Cortex of kidney (tissue), 1 donor: ENCODE measurements at places on chromosomes 5 and 9.

DNA sequence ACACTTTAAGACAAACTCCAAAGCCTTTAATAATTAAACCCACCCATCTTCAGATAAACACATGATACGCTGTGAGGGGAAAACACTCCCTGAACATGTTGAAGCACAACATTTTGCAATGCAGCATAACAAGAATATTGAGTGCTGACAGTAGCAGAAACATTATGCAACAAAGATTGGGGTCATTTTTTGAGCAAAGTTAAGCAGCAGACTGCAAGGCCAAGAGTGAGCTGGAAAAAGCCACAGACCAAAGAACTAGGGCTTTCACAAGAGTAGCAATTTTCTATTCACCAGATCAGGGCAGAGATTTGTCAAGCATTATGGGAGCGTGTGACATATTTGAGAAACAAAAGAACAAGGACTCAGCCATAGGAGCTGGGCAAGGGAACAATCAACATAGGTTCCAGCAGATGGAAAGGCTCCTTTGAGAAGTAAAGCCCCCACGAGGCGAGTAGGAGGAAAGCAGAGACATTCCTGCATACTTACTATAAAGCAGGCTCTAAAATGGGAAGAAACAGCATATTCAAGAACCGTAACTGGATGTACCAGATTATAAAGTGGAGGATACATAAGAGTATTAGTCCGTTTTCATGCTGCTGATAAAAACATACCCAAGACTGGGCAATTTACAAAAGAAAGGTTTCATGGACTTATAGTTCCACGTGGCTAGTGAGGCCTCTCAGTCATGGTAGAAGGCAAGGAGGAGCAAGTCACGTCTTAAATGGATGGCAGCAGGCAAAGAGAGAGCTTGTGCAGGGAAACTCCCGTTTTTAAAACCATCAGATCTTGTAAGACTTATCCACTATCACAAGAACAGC is 4.8 kb upstream of the TTC23L start:
- no peak for DNase-seq

- DNase-seq, result no peak
These were observed 132.6 kb downstream of the MRPL36 start for GRCh38 chr5:1666812-1667588.

DNA sequence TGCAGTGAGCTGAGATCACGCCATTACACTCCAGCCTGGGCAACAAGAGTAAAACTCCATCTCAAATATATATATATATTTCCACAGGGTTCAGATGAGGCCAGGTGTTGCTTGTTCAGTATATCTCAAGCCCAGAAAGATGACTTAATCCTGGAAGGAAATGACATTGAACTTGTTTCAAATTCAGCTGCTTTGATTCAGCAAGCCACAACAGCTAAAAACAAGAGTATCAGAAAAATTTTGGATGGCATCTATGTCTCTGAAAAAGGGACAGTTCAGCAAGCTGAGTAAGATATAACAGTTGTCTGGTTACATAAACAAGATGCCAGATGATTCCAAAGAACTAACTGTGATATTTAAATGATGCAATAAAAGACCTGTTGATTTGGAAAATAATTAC is 352.0 kb downstream of the KCTD16 start:
- no peak for DNase-seq

DNA sequence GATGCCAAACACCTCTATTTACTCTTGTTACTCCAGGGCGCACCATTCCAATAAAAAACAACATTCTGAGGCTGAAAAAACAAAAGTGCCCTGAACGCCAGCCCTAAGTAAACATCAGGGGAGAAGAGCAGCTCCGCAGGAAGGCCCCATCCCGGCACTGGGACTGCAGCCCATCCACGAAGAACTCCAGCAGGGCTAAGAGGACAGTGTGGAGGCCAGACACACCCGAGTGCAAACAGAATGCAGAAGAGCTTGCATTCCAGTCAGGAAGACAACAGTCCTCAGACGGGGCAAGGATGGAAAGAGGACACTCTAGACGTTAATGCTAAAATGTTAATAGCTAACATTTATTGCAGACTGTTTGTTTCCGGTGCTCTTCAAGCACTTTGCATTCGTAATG is 33.0 kb downstream of the FAM240B start:
- no peak for DNase-seq

DNA sequence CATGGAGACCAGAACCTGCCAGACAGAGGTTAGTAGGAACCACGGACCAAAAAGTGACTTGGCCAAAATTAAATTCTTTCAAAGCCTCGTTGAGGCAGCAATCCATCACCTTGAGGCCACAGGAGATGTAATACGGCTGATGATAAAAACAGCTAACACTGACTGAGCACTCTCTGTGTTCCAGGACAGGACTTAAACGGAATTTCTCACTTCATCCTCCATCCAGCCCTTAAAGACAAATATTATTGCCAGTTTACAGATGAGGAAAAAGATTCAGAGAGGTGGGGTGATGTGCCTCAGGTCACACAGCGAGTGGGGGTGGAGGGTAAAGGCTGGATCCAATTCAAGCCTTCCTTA is 25.1 kb downstream of the STK10 start:
- no peak for DNase-seq

GRCh38 chr9:113524468-113524867 is 60.9 kb downstream of the RGS3 start:
- no peak for DNase-seq

DNA sequence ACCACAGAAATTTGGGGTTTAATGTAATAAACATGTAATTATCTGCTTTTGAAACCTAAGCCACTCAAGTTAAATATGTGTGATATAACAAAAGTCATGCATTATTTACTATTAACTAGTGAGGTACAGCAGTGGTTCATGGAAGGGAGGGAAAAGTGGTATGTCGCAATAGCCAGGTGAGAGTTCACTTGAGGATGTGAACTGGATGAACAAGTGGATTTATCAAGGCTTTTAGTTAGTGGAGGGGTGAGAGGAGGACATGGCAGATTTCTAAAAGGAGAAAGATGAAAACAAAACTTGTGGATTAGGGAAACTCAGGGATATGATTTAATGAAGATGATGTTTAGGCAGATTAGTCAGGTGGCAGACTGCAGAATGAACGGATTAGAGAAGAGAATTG is 141.3 kb upstream of the NFIB start:
- DNase-seq, result no peak

- no peak for DNase-seq
These were observed 541 bp downstream of the GNPDA1 start for GRCh38 chr5:142012186-142012785.

- no peak for DNase-seq
These were observed 21.5 kb downstream of the CCDC187 start for GRCh38 chr9:136282272-136282861.

DNA sequence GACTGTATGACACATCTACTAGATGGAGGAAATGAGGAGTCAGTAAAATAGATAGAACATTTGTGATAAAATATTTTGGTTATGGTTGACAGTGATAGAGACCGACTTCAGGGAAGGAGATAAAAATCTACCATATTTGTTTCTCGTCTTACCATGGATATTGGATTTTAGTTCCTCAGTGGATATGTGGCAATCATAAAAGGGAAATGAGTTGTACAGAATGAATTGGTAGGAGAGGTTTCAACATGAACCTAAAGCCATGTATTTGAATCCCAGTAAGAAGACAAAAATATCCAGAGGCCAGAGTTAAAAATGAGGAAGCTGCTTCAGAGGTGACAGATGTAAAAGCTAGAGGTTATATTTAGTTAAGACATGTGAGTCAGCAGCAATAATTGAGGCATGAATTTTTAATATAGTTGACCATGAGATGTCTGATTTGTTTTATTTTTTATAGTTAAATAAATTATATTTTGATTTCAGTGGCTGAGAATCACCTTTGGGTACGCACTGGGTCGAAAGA is 480.4 kb upstream of the TUSC1 start:
- DNase-seq, result no peak

- DNase-seq, result no peak
These were observed 492 bp downstream of the TENT2 start for GRCh38 chr5:79612667-79613198.

GRCh38 chr5:9559965-9560364 is 14.1 kb upstream of the SEMA5A start:
- no peak for DNase-seq

DNA sequence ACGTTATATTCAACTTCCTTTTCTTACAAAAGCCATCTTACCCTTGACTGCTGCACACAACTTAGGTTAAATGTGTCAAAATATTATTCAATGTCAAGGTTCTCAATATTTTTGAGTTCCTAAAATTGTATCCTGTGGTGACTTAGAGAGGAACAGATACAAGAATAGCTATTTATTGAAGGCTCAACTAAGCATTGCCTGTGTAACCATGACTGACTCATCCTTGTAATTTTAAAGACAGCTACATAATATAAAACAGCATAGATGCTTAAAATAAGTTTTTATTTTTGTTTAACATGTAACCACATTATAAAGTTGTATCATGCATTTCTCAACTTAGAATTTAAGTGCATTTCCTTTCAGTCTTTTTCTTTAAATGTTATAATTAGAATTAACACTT is 312.9 kb upstream of the RGMB start:
- DNase-seq, result no peak

GRCh38 chr5:56326116-56326515 is 93.0 kb upstream of the ANKRD55 start:
- DNase-seq, result no peak

DNA sequence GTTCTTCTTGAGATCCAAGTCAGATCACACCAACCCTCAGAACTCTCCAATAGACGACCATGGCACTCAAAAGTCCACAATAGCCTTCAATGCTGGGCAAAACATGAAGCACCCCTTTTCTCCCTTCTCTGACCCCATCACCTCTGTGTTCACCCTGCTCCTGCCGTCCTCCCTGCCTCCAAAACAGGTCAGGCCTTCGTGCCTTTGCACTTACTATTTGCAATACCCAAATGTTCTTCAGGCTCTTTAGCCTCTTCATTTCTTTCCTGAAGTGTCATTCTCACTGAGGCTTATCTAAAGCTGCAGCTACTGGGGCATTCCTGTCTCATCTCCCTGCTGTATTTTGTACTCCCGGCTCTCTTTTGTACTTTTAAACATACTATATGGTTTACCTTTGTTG is 2.0 kb upstream of the ROPN1L start:
- DNase-seq, result no peak

- DNase-seq, result no peak
These were observed 125.9 kb upstream of the OSMR start for GRCh38 chr5:38719916-38720315.

- DNase-seq, result no peak
These were observed 90.4 kb downstream of the MVB12B start for GRCh38 chr9:126417043-126417442.

DNA sequence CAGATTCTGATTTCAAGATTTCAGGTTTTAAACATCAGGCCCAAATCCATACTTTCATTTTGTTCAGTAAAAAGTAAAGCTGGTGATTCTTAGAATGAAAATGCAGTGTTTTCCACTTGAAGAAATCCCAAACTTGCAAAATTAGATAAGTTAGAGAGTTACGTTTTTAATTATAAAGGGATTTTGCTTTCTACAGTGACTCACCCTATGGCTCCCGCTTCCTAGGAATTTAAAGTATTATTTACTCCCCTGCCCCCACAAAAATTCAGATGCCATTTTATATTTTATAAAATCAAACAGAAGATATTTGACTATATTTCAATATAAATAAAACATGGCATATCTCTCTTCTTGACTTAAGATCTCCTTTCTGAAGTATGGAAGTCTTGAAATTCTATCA is 402.9 kb downstream of the ZSWIM6 start:
- no peak for DNase-seq

DNA sequence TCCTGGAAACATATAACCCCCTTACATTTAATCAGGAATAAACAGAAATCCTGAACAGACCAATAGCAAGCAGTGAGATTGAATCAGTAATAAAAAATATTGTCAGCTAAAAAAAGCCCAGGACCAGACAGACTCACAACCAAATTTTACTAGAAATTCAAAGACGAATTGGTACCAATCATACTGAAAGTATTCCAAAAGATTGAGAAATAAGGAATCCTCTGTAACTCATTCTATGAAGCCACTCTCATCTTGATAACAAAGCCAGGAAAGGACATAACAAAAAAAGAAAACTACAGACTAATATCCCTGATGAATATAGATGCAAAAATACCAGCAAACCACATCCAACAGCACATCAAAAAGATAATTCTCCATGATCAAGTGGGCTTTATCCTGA is 714.0 kb downstream of the SEMA5A start:
- DNase-seq, result no peak

DNA sequence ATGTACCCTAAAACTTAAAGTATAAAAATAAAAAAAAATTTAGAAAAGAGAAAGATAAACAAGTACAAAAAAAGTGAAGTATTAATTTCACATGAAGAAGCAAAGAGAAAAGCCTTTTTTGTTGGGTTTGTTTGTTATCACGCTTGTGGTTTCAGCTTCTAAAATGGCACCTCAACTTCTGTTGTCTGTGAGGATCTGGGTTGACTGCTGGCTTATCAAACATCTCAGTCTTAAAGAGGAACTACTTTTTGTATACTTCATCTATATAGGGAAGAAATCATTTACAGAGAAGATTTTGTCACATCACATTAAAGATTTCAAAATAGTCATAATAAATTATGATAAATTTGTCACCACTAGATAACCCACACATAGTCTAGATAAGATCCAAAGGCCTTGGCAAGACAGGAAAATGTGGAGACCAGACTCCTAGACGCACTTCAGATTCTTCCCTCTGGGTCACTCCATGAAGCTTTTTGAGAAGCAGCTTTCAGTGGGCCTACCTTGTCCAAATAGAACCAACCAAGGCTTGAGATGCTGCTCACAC is 8.8 kb upstream of the ADGRV1 start:
- DNase-seq, result no peak

GRCh38 chr9:135552021-135552697 is 6.2 kb downstream of the OBP2A start:
- DNase-seq, result no peak
